ENCODE measurements at places on chromosomes 5 and 9. TPM values are rescaled to one million over a fixed set of nuclear protein-coding genes. Genes with fewer than 3 reads are reported as not detected.

CATSPER3 gene
- total RNA-seq: 1.3 TPM

PCDHB16 gene
- 0.89 TPM for total RNA-seq

PCDHGA2 gene
- 0.51 TPM for total RNA-seq

PGM5 gene
- 535 TPM for total RNA-seq

FBXO4 gene
- 9.6 TPM for total RNA-seq

CDO1 gene
- 3.0 TPM for total RNA-seq

PRRX2 gene
- total RNA-seq: 0.89 TPM

SPINK13 gene
- total RNA-seq: not detected

ELOVL7 gene
- total RNA-seq: 8.9 TPM

FCN2 gene
- total RNA-seq: not detected

PROB1 gene
- total RNA-seq: 0.58 TPM

GRCh38 chr5:1783216-1783554 is 16.5 kb downstream of the MRPL36 start:
- no peak for DNase-seq

GRCh38 chr9:138080979-138081378 is 203.4 kb downstream of the CACNA1B start:
- DNase-seq: no peak

GRCh38 chr5:144017119-144017518 is 153.3 kb downstream of the YIPF5 start:
- no peak for DNase-seq

- DNase-seq: no peak
These were observed 426.7 kb downstream of the CDK5RAP2 start for GRCh38 chr9:120153258-120153657.

DNA sequence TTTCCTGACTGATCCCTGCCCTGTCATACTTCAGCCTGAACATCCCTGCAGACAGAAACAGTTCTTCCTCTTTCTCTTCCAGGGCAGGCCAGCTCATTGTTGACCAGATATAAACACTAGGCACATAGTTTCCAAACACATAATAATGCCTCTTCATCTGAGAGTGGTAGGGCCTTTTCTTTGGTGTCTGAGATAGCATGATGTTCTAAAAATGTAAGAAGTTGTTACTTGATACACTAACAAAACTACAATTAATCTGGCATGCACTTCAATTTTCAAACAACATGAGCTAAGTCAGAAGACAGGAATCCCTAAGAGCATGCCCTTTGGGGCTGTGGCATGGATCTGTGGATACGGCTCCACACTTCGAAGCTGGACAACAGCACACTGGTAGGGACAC is 246.6 kb downstream of the SPOCK1 start:
- DNase-seq: no peak

DNA sequence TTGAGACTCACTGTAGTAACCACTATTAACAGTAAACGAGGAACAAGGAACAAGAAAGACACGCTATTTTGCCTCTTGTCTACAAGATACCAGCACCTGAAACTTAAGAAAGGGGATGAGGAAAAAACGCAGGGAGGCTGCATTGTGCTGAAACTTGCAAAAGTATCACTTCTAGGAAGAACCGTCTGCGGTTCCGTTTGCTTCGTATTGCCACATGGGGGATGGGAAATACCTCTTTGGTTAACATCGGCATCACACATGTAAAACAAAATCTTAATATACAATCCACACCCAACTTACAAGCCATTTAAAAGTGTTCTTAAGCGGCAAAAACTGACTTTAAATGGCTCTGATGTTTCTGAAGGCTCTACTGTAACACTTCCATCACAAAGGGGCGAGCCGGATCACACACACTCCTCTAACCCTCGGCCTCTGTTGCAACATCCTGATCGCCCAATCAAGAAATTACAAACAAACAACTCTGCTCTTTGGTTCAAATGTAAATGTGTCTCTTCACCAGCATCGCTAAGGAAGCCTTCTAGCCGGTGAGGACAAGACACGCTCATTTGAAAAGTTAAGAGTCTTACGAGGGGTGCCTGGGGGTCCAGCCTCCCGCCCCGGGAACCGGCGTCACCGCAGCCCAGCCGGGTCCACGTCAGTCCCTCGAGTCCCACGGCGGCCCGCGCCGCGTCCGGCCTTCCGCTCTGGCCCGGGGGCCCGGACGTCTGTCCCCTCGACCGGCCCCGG is 621 bp downstream of the SEC16A start:
- peak; percentile 47 for DNase-seq

DNA sequence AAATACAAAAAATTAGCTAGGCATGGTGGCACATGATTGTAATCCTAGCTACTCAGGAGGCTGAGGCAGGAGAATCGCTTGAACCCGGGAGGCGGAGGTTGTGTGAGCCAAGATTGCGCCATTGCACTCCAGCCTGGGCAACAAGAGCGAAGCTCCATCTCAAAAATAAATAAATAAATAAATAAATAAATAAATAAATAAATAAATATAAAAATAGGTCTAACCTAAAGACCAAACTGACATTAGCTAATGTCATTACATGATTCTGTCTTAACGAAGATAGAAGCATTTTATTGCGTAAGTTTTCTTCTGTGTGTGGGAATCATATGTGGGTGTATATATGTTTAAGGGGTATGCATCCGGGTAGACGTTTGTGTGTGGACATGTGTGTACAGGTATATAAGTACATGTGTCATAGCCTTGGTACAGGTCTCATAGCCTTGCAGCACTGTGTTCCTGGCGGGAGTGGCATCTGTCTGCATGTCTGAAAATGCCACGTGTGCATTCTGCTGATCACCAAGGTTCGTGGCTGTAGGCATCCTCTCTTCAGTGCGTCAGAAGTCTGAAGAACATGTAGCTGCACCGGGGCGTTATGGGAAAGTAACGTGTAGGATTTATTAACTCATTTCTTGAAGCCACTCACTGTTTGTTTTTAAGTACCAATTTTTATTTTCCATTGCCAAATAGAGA is 298.1 kb downstream of the NR3C1 start:
- no peak for DNase-seq

- DNase-seq: no peak
These were observed 126.1 kb downstream of the SNX18 start for GRCh38 chr5:54643685-54644106.

DNA sequence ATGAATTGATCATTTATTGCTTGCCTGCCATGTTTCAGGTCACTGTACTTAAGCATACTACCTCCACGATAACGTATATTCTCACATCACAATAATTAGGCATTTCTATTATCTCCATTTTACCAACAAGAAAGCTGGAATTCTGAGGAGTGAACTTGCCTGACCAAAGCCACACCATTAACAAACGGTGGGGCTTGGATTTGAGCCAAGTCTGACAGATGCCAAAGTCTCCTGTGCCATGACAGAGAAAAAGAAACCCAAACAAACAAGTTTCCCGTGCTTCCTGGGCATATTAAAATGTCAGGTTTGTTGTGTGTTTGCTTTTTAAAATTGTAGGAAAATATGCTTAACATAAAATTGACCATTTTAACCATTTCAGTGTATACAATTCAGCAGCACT is 40.8 kb upstream of the KCNV2 start:
- no peak for DNase-seq

DNA sequence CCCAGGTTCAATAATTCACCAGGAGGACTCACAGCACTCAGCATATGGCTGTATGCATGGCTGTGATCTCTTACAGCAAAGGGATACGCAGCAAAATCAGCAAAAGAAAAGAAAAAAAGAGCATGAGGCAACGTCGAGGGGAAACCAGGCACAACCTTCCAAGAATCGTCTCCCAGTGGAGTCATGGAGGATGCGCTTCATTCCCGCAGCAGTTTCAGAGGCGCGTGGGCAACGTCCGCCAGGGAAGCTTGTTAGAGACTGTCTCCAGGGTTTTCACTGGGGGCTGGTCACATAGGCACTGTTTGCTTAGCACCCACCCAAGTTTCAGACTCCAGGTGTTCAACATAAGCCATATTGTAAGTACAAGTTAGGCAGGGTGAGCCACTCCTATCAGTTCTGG is 44.6 kb downstream of the NSG2 start:
- DNase-seq: no peak

GRCh38 chr9:131049829-131050715 is 41.1 kb downstream of the LAMC3 start:
- DNase-seq: no peak

DNA sequence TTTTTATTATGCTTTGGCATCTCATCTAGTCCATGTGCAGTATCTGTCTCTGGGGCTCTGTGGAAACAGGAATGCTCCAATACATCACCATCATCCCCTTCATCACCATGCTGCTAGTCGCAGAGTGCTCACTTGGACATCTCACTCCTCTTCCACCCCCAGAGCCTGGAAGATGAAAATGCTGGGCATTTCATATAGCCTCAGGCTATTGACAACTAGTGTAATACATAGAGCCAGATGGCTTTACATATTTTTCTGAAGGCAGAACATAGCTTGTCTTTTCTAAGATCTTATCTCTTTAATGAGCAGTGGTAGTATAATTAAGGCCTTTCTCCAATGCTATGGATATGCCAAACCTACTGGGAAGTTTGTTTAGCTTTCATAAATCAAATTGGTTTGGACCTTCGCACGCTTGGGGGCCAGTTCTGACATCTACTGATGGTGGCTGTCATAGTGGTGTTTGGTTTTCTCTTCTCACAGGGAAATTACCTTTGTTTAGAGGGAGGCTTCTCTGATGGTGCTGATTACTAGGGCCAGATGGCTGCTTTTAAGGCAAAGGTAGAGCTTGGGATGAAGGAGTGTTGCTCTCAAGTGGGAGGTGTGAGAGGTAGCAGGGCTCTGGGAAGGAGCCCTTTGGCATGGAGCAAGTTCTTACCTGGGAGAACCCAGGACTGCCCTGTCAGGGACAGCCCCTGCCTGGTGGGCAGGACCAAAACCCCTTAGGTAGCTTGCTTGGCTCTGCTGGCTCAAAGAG is 63.1 kb upstream of the CXCL14 start:
- no peak for DNase-seq

DNA sequence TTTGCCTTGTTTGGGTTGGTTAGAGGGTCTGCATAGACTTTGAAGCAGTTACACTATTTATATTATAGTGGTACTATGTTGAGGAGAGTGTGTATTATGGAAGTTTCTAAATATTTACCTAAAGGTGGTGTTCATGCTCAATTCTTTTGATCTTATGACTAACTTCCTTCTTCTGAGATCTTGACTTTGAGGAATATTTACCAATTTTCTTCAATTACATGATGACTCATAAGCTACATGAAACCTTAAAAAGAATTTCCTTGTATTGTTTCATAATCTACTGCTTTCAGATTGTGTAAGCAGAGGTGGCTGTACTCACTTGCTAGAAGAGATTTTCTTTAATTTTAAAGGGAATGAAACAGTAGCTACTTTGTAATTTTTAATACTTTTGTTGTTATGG is 276.1 kb downstream of the TAF11L14 start:
- DNase-seq: no peak

GRCh38 chr9:108473209-108474112 is 382.3 kb downstream of the ACTL7B start:
- DNase-seq: no peak

- no peak for DNase-seq
These were observed 28.9 kb downstream of the SHB start for GRCh38 chr9:38039907-38040682.

DNA sequence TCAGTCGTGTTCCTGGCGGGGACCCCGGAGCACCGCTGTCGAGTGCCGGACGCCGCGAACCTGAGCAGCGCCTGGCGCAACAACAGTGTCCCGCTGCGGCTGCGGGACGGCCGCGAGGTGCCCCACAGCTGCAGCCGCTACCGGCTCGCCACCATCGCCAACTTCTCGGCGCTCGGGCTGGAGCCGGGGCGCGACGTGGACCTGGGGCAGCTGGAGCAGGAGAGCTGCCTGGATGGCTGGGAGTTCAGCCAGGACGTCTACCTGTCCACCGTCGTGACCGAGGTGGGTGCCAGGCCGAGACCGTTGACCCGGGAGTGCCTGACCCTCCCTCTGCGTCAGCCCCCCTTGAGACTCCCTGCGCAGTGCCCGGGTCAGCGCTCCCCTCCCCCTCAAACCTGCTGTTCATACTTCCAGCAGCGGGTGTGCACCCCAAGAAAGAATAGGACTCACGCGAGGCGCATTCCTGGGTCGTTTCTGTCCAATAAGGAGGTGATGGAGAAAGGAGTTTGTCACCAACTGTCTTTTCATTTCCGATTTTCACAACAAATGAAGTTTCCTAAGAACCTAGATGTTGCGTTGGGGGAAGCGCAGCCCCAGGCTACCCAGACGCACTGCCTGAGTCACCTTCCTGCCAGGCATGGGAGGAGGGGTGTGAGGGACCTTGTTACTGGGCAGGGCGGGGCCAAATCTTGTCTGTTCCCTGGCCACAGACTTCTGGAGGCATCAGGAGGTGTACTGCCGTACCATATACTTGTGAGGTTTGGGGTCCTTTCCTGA is 722 bp downstream of the SLC22A4 start:
- peak; percentile 77 for DNase-seq

GRCh38 chr5:102211165-102211564 is 84.9 kb downstream of the SLCO4C1 start:
- no peak for DNase-seq
